Activated naive CD4-positive, alpha-beta T cell treated with Interleukin-2 at 50 U/mL for 16 hours (primary cell): ENCODE measurements at places on chromosomes 13 and 19.
A peak's percentile ranks its signal among the peaks of the same experiment; 100 is the strongest.

DNA sequence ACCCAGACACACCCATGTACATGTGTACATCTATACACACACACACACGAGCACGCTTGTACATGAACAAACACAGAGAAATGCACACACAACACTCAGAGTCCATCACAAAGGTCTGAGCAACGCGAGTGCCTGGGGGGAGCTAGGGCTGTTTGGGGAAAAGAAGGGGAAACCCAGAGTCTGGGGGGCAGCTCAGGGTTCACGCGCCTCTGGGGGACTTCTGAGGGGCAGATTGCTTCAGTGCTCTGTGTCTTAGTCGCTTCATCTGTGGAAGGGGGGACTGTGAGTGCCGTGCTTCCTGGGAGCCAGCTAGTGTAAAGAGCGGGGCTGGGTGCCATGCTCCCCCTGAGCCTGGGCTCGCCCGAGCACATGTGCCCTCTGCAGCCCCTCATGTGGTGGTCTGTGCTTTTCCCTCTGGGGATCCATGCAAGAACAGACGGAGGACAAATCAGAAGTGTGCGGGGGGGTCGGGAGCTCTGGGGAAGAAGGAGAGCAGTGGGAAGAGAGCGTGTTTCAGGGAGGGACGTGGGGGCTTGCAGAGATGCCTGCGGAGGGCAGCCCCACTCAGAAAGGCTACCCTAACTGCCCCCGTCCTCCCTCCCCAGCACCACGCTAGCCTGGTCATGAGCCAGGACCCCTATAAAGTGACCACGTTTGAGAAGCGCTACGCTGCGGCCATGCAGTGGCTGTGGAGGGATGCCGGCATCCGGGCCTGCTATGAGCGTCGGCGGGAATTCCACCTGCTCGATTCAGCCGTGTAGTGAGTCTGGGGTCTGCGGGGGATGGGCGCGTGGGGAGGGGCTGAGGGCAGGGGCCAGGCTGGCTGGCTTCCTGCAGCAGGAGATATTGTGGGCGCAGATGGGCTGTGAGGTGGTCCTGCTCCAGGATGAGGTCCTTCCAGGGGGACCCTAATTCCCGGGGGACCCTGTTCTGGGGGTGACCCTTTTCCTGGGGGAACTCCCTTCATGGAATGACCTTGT lies 14.0 kb downstream of the GNA15 start:
- DNase-seq: no peak

- DNase-seq: no peak
These were observed 92.0 kb upstream of the WASF3 start for GRCh38 chr13:26465514-26465913.

GRCh38 chr13:33554919-33555791 lies 262.8 kb upstream of the RFC3 start:
- DNase-seq: no peak

- no peak for DNase-seq
These were observed 271.4 kb downstream of the NALCN start for GRCh38 chr13:101144808-101145419.

- no peak for DNase-seq
These were observed 95.2 kb downstream of the LRCH1 start for GRCh38 chr13:46648166-46648607.

GRCh38 chr13:27151798-27152599 lies 19.6 kb downstream of the USP12 start:
- no peak for DNase-seq

DNA sequence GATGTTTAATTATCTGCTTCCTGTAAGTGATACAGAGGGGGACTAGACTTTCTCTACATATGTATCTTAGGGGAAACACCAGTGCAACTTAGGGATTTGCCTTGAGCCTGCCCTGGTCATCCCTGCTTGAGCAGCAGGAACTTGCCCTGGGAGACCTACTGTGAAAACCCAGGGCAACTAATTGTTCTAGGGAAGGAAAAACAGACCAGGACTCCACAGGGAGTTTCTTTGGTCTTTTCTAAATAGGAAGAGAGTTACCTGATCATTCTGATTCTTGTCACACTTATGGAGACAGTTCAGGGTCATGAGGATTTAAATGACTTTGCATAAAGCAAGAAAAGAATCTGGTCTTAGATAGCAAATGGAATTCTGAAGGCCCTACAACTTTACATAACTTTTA lies 89.1 kb downstream of the WASF3 start:
- DNase-seq: no peak

DNA sequence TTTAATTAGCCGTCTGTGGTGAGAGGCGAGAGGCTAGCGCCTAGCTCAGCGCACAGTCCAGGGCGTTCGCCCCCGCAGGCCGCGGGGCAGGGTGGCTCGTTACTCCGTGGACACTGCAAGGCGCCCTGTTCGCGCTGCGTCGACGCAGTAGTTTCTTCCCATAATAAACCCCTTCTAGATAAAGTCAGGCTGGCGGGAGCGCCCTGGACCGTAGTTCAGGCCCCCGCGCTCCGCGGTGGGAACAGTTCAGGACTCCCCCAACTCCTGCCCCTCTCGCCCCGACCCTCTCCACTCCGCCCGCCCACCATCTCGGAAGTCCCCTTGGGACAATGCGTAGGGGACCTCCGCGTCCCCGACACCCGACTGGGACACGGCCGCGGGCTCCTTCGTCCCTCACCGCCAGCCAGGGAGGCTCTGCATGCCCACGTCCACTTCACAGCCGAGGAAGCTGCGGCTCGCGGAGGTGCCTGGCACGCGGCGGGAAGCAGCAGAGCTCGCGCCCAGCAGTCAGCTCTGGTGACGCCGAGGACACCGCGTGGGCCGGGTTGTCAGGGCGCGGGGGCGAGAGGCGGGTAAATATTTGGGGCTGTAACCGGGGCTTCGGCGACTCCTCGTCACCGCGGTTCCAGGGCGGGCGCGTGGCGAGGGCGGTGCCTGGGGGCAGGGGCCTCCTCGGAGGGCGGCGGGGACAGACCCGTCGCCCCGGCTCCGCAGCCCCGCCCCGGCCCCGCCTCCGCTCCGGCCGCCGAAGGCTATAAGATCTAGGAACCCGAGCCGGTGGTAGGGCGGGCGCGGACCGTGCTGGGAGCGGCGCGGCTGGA lies at the start of gene RGCC:
Gene RGCC (plus strand): TSS at position 783 of the 821 bp plus-strand sequence. CDS start 158 bp downstream, outside the sequence.
- DNase-seq: peak; percentile 98

- DNase-seq: no peak
These were observed 88.9 kb downstream of the KDM4B start for GRCh38 chr19:5057860-5058259.

DNA sequence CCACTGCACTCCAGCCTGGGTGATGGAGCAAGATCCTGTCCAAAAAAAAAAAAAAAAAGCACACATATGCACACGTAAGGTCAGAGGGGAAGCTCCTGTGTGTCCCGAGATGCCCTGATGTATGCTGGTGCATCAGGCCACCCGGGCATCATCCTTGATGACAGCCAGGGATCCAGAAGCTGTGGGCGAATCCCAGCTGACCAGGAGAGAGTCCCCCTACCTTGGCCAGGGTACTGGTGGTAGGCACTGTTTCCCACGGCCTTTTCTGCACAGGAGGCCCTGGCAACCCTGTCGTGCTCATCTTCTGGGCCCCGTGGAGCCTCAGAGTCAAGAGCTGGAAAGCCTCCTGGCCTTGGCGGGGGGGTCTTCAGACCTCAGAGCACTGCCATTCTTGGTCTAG lies 14.0 kb downstream of the MYDGF start:
- DNase-seq: no peak

- no peak for DNase-seq
These were observed 5.2 kb downstream of the LAIR2 start for GRCh38 chr19:54507824-54508223.

GRCh38 chr13:65035302-65035701 lies 2194.8 kb downstream of the PCDH9 start:
- DNase-seq: no peak

GRCh38 chr13:38998739-38999138 lies 8.1 kb upstream of the STOML3 start:
- DNase-seq: no peak

DNA sequence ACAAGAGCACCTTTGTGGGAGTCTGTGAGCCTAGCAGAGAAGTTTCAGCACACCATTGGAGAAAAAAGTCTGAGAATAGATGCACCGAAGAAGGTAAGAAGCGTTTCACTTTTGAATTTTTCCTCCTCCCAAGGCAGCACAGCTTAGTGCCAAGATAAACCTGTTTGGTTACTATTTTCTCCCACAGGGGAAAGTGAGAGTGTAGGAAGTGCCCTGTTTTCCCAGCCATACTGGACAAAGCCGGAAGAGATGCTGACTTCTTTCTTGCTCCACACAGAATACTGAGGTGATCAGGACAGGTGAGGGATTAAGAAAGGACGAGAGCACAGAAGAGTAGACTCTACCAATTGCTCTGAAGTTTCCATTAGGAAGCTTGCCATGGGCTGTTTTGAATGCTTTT lies 1011.0 kb upstream of the MIR17HG start:
- DNase-seq: no peak

GRCh38 chr13:107322228-107322627 lies 754.3 kb upstream of the ARGLU1 start:
- no peak for DNase-seq

DNA sequence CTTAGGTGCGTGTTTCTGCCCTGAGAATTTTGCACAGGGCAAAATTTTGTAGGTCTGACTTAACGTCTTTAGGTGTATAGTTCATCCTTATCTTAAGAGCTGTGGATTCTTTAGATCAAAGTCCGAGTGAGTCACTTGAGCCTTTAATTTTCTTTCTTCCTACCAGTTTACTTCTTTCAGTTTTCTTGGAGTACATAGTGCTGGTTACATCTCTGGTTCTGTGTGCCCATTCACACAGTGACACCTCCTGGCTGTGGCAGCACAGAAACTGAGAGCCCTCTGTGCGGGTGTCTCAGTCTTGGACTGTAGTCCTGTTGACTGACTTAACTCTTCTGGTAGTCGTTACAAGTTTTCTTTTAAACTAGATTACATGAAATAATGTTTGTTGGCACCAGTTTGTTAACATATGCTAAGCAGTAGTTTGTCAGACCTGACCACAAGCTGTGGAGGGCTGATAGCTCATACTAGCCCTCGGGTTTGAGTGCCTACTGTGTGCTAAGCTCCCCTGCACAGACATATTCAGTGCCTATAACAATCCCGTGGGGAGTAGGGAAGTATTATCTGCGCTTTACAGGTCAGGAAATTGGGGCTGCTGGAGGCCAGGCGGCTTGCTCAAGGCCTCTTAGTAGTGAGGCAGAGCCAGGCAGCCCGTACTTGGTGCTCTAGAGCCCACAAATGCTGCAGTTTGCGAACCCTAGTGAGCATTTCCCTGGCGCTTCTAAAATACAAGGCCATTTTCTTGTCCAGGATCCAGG lies 1.6 kb downstream of the GATAD2A start:
- DNase-seq: peak; percentile 66

- no peak for DNase-seq
These were observed 21.1 kb upstream of the CFAP97D2 start for GRCh38 chr13:114157869-114158495.

DNA sequence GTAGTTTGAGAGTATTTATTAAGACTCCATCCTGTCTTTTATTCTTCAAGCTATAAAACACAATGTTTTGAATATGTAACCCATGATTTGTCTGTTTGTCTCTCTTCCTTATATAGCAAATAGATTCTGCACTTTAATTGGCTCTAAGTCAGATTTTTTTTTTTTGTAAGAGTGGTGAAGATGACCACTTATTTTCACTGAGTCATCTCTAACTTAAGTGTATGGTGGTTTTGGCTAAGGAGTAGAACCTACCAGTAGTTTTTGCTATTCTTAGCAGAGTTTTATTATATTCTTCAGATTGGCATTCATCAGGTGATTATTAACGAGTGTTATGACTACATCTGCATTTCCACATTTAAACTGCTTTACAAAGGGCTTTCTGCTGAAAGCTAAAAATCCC lies 194.7 kb downstream of the LMO7 start:
- DNase-seq: no peak

DNA sequence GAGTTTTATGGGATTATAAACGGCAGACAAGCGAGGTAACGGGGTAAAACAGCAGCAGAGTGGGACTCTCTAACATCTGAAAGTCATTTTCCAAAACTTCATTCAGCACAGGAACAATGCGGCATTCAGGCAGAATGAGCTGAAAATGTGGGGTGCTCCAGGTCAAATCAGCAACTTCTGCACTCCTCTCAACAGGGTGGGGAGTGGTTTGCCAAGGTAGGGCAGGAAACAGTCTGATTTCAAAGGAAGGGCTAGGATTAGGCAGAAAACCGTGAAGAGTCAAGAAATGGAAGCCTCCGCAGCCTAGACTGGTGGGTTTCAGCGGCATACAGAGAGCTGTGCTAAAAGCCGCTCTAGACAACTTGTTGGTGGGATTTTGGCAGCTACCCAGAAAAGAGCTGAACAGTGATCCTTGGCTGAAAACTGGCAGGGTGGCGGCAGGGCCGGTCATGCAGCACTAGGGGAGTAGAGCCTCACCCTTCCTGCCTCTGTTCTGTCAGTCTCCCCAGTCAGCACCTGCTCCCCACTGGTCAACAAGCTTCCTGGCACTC lies 154.2 kb upstream of the KLF12 start:
- DNase-seq: peak; percentile 6
